CMK (cell line): ENCODE measurements at places on chromosomes 5 and 9.
A peak's percentile ranks its signal among the peaks of the same experiment; 100 is the strongest.

- DNase-seq, result no peak
Measured at GRCh38 chr5:26763215-26763614, 275.2 kb downstream of the CDH9 start.

DNA sequence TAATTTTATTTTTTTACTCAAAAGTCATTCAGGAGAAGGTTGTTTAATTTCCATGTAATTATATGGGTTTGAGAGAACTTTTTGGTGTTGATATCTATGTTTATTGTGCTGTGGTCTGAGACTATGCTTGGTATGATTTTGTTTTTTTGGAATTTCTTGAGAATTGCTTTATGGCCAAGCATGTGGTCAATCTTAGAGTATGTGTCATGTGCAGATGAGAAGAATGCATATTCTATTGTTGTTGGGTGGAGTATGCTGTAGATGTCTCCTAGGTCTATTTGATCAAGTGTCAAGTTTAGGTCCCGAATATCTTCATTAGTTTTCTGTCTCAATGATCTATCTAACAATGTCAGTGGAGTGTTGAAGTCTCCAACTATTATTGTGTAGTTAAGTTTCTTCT lies 134.9 kb downstream of the HMHB1 start:
- DNase-seq, result no peak

DNA sequence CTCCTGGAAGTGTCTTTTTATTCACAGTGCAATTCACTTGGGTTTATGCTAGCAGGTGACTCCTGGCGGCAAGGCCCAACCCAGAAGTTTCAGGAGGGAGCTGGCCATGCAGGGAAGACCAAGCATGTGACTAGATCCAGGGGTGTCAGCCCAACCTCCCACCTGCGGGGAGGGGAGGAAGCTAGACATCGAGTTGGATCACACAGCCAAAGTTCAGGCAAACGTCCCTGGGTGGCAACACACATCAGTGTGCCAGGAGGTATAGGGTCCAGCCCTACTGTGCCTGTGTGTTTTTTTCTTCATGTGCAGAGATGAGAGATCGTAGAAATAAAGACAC lies 25.3 kb downstream of the PNPLA7 start:
- DNase-seq, result no peak

GRCh38 chr9:4062966-4063365 lies 236.9 kb downstream of the GLIS3 start:
- no peak for DNase-seq

- no peak for DNase-seq
Measured at GRCh38 chr9:134836406-134836970, 44.1 kb upstream of the FCN2 start.

- DNase-seq, result no peak
Measured at GRCh38 chr9:113274474-113275156, 757 bp downstream of the CDC26 start.

- no peak for DNase-seq
Measured at GRCh38 chr9:94668928-94669729, 29.8 kb upstream of the FBP1 start.

DNA sequence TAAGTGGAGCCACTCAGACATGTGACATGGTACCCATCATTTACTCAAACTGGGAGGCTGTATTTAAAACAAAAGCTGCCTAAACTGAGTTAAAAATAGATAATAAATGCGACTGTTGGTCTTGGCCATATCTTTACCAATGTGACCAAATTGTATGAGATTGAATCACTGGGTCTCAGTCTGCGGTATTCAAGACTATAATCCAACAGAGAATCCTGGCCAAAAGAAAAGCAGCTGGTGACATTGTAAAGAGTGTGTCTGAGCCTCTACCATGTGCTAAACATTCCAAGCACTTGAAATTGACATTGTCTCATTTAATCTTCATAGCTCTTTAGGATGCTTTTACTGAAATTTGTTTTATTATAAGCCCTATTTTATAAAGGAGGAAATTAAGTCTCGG lies 282.6 kb downstream of the ZNF608 start:
- no peak for DNase-seq

GRCh38 chr9:106828965-106829364 lies 34.0 kb upstream of the ZNF462 start:
- no peak for DNase-seq

DNA sequence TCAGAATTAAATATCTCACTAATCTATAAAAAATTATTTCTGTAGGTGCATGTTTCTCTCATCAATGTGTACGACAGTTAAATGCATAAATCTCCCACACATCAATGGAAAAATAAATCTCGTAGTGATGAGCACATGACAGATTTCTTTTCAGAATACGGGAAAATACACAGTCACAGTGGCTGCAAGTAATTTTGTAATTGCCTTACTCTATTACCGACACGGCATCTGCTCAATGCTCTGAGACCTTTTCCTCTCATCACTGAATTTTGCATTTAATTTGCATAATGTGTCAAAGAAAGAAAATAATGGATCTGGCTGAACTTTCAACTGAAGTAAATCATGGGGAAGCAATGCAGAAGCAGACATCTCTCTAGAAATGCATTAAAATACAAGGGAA lies 37.2 kb downstream of the PDE4D start:
- DNase-seq, result no peak

- no peak for DNase-seq
Measured at GRCh38 chr9:5510360-5510931, at the start of gene PDCD1LG2. TSS of gene PDCD1LG2 (plus strand) at chr9:5510531. CDS start at chr9:5522547, 12,016 bp downstream.

DNA sequence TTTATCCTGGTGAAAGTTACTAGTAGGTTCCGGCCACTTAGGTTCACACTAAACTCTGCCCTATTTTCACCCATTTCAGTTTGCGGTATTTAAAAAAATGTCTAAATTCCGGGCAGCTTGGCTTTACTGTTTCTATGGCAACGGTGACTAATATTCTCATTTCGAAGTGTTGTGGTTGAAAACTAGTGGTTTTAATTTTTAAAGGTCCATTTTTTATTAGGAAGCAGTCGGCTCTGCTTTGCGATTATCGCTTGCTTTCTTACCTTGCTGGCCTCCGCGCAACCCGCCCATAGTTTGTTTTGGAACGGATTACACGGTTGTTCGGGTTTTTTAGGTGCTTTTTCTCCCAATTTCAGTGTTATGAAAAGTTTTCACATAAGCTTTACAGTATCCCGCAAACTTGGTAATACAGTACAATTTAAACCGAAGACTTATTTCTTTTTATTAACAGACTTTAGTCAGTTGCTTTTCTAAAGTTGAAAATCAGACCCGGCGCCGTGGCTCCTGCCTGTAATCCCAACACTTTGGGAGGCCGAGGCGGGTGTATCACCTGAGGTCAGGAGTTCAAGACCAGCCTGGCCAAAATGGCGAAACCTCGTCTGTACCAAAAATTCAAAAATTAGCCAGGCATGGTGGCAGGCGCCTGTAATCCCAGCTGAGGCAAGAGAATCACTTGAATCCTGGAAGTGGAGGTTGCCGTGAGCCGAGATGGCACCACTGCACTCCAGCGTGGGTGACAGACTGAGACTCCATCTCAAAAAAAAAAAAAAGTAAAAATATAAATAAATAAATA lies 1.6 kb downstream of the KDM4C start:
- no peak for DNase-seq

DNA sequence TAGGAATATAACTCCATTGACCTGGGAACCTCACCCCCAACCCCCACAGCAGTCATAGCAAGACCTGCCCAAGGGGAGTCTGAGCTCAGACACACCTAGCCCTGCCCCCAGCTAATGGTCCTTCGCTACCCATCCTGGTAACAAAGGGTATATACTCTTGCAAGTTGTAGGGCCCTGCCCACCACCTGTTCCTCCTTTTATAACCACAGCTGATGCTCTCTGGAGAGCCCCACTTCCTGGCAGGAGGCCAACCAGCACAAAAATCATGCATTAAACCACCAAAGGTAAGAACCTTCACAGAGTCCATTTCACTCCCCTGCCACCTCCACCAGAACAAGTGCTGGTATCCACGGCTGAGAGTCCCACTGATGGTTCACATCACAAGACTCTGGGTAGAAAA lies 1195.3 kb upstream of the SEMA6A start:
- DNase-seq, result no peak

- no peak for DNase-seq
Measured at GRCh38 chr9:122374885-122375420, 4.1 kb downstream of the PTGS1 start.

DNA sequence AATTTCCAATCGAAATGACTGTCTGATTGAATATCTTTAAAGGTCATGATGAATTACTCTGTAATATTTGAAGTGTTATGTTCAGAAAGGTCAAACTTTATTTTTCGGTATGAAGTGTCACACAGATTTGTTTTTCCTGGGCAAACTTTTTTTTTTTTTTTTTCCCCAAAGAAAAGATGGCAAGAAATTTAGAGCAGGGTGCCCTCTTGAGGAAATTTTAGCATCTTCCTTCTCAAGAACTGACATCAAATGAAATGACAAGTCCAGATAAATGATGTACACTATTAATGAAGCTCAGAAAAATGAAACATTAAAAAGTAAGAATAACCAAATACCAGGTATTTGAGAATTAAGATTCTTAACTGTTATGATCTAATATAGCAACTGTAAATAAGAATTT lies 123.6 kb downstream of the INVS start:
- no peak for DNase-seq

DNA sequence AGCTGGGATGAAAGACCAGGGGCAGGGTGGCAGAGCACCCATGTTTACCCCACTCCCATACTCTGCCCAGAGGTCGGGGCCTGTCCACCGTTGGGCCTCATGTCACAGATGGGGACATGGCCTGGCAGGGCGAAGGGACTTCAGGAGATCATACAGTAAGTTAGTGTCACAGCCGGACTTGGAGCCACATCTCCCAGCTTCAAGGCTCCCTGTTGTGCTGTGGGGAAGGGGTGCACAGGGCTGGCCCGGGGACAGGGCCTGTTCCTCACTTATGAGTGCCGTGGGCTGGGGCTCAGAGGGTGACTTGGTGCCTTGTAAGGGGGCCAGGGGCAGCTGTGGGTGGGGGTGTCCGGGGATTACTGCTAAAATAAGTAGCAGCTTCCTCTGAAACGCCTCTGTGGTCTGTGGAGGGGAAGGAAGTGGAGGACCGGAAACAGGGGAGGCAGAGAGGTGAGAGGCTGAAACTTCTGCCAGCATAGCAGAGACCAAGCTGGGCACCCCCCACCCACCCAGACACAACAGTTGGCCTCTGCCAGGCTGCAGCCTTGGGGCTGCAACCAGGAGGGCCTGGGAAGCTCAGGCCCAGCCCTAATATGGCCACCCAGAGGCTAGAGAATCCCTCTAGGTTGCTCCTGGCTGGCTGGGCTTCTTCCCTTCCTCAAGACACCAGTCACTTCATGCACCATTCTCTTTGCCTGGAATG lies 41.1 kb upstream of the NEK6 start:
- peak; percentile 89 for DNase-seq

GRCh38 chr5:59608745-59609144 lies 284.8 kb downstream of the PDE4D start:
- DNase-seq, result peak; percentile 46

- DNase-seq, result no peak
Measured at GRCh38 chr9:94857791-94858190, 131.3 kb downstream of the AOPEP start.

DNA sequence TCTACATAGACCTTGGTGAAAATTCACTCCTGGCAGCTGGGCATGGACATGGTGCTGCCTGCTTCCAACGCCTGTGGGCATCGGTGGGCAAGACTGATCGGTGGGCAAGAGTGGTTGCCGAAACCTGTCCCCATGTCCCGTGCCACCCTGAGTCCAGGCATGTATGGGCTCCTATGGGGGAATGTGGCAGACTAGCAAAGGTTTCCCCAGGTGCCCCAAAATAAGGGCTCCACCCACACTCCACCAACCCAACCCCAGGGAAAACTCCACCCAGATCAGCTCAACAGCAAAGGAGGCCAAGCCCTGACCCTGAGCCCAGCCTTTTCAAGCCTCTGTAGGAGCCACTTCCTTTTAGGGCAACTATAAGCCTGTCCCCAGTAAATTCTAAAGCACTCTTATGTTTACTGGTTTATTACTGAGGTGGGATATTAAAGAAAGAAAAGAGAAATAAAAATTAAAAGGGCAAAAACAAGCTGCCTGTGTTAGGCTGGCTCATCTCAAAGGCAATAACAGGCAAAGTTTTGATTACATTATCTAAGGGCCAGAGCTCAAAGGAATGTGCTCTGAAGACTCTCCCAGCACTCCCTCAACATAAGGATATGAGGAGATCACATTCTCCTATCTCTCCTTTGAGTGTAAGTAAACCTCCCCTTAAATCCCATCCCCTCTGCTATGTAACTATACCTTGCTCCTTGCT lies 8.9 kb upstream of the SPATA31E1 start:
- no peak for DNase-seq

DNA sequence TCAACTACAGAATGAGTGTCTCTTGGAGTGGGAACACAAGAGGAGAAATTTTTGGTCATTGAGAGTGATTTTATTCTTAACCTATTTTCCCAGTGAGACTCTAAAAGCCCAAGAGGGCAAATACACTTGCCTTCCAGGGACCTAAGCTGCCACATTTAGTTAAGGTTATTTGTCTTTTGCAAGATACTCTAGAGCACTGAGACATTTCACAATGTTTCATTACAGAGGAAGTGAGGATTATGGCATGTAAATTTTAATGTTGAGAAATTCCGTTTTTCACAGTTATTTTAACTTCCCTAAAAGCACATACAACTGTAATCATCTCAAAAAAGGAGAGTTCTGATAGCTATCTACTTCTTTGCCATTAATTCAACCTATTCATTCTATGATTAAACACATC lies 38.7 kb upstream of the RAB3C start:
- no peak for DNase-seq

GRCh38 chr9:125241863-125242739 lies 958 bp upstream of the HSPA5 start:
- DNase-seq, result no peak
